ENCODE measurements at places on chromosomes 13 and 19. TPM values are rescaled to one million over a fixed set of nuclear protein-coding genes. Genes with fewer than 3 reads are reported as not detected.

GRCh38 chr13:40311356-40312101 is 354.9 kb downstream of the FOXO1 start:
- no peaks in the 10 kb centered on the region for H3K36me3 ChIP-seq
- H3K27me3 ChIP-seq = no peaks in the 10 kb centered on the region
- H3K4me3 ChIP-seq = no peak overlapping the region
- no peak overlapping the region for H3K27ac ChIP-seq
- peak; percentile 4 for DNase-seq

Gene KLF5
- total RNA-seq = 4.0 TPM

Gene ACTMAP
- total RNA-seq = 17.1 TPM

- no peaks in the 10 kb centered on the region for H3K27me3 ChIP-seq
- no peak for DNase-seq
- H3K4me3 ChIP-seq = no peak overlapping the region
Measured at GRCh38 chr13:43767341-43767931, 19.3 kb downstream of the ENOX1 start.

Gene ZFR2
- total RNA-seq = 2.0 TPM

Gene CALR3
- total RNA-seq = not detected

DNA sequence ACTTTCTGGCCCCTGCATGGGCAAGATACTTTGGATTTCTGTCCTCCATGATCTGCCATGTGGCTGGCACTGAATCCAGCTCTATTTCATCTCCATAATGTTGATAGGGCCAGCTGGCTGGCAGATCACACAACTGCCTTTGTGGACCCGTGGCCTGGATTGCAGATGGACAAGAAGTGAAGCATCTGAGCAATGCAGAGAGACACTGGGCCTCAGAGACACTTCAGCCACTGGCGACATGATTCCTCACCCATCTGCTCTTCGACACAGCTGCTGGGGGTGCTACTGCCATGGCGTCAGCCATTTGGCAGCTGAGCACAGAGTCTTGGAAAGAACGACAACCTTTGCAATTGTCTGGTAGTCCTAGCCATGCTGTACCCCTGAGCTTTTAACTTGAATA is 79.5 kb upstream of the MYO16 start:
- no peaks in the 10 kb centered on the region for H3K4me1 ChIP-seq
- no peak overlapping the region for H3K4me3 ChIP-seq
- H3K27ac ChIP-seq = no peak overlapping the region
- no peak for DNase-seq

- peak within 1 kb of the TSS; percentile 99 for H3K4me3 ChIP-seq
- no peaks in the 10 kb centered on the region for H3K27me3 ChIP-seq
- peaks cover 22% of the 10 kb centered on the region for H3K4me1 ChIP-seq
- peak within 1 kb of the TSS; percentile 93 for H3K27ac ChIP-seq
- DNase-seq = peak; percentile 88
Measured at GRCh38 chr13:21061029-21061763, at the start of gene LATS2. LATS2 (minus strand) TSS chr13:21061586; CDS start chr13:21046026, 15,560 bp downstream.

DNA sequence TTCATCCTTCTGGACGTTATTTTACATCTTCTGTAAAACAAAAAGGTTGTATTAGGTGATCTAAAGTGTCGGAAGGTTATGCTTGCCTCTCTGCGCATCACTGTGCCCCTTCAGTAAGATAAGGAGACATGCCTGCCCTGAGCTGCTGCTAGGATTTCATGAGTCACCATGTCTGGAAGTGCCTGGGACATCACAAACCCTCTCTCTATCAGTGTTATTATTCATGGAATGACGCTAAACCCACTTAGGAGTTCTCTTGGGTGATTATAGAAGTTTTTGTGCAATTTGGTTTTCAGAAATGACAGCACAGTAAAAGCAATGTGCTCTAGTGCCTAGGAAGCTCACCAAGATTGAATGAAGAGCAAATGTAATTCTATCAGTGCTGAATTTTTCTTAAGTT is 617.7 kb downstream of the DCT start:
- no peak overlapping the region for H3K27ac ChIP-seq
- H3K4me1 ChIP-seq = peaks cover 10% of the 10 kb centered on the region
- peak; percentile 68 for DNase-seq
- no peaks in the 10 kb centered on the region for H3K27me3 ChIP-seq
- no peaks in the 10 kb centered on the region for H3K36me3 ChIP-seq
- H3K4me3 ChIP-seq = no peak overlapping the region

DNA sequence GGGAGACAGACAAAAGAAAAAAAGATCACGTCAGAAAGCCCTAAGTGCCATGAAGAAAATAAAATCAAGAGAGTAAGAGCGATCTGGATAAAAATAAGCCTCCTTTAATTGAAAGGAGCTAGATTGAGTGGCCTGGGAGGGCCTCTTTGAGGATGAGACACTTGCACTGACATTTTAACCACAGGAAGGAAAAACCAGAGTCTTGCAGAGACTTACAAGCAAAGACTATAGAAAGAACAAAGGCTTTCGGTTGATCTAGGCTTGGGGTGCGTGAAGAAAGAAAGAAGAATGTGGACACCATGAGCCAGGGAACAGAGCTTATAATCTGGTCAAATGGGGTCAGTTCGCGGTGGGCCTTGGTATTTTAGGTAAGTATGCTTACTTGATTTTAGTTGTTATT is 342.7 kb downstream of the COG6 start:
- no peak overlapping the region for H3K4me3 ChIP-seq
- H3K27me3 ChIP-seq = no peaks in the 10 kb centered on the region
- no peaks in the 10 kb centered on the region for H3K36me3 ChIP-seq
- DNase-seq = no peak

DNA sequence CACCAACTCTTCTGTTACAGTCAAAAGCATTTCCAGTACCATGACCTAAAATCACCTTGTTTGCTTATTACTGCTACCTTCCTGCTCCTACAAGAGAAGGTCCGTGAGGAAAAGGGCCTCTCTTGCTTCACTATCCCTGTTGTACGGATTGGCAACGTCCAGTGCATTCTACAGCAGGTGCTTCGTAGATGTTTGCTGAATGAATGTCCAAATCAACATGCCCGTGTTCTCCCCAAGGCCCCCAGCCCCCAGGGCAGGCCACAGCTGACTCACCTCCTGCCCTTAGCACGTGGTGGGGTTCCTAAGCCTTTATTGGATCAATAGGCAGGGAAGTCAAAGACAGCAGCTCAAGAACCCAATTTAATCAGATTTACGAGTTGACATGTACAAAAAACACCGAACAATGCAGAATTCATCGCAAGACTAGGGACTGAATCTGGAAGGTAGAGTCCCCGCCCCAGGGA is 5.5 kb upstream of the NAPA start:
- peaks cover 3% of the 10 kb centered on the region for H3K4me1 ChIP-seq
- H3K27ac ChIP-seq = no peak overlapping the region
- H3K27me3 ChIP-seq = peaks cover 5% of the 10 kb centered on the region
- H3K4me3 ChIP-seq = no peak overlapping the region

DNA sequence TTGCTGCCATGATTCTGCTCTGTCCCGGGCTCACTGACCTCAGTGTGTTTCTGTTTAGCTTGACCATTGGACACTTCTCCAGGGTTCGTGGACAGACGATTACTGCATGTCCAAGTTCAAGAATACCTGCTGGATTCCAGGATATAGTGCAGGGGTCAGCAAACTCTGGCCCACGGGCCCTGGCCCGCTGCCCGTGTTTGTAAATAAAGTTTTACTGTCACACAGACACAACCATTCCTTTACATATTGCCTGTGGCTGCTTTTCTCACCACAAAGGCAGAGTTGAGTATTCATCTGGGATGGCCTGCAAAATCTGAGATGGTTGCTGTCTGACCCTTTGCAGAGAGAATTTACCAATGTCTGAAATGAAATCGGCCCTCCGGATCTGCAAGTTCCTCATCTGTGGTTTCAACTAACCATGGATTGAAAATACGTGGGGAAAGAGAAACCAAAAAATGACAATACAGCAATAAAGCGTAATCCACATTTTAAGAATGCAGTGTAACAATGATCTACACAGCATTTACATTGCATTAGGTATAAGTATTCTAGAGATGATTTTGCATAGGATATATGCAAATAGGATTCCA is 25.9 kb upstream of the F2RL3 start:
- peaks cover 42% of the 10 kb centered on the region for H3K36me3 ChIP-seq
- H3K4me3 ChIP-seq = no peak overlapping the region
- H3K27ac ChIP-seq = no peak overlapping the region
- no peak for DNase-seq

- no peak for DNase-seq
- no peaks in the 10 kb centered on the region for H3K27me3 ChIP-seq
- H3K27ac ChIP-seq = no peak overlapping the region
- no peak overlapping the region for H3K4me3 ChIP-seq
Measured at GRCh38 chr19:57900311-57900710, 11.5 kb upstream of the ZNF814 start.

DNA sequence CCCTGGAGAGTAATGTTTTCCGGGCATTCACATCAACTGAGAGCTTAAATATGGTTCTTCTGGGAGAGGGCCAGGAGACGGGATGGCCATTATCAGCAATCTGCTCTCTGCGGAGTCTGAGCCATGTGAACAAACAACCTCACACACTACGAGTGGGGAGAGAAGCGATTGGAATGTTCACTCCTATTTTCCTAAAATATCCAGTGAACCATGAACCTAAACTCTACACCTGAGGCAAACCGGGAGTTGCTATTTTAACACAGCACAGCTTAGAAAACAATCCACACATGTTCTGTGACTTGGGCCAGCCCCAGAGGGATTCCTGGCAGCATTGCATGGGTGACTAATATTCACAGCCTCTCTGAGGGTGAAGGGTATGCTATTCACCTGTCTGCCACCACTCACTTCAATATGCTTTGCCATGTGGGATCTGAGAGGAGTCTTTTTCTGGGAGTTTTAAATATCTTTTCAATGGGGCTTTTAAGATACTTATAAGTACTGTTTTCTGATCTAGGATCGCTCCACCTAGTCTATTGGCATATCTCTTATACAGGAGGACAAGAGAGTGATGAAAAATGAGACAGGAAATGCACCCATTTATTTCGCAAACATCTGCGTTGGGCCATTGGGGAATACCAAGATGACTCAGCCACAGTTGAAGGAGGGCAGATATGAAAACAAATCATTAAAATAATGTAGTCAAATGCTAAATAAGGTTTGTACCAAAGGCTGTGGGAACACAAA is 72.6 kb upstream of the SERP2 start:
- peak; percentile 40 for DNase-seq
- no peaks in the 10 kb centered on the region for H3K36me3 ChIP-seq
- H3K4me1 ChIP-seq = peaks cover 4% of the 10 kb centered on the region
- H3K4me3 ChIP-seq = no peak overlapping the region

DNA sequence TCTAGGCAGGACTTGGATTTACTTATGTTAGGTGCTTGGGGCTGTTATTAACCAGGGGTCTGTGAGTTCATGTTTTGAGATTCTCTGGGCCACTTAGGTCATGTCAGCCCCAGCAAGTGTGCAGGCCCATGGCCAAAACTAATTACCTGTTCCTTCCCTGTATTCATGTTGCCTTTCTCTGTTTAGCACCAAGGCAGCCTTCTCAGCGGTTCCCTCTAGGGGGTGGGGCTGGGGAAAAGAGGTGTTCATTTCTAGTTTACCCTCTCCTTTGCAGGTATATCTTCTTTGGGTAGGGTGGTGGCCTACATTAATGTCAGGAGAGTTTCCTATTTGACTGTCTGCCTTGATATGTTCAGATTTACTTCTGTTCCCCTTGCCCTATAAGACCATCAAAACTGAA is 61.7 kb downstream of the PDS5B start:
- H3K27me3 ChIP-seq = no peaks in the 10 kb centered on the region
- no peak overlapping the region for H3K4me3 ChIP-seq
- H3K27ac ChIP-seq = no peak overlapping the region
- H3K36me3 ChIP-seq = peaks cover 5% of the 10 kb centered on the region

Gene JAK3
- total RNA-seq = 2.4 TPM

- H3K4me3 ChIP-seq = peak overlapping the region; percentile 35
- H3K36me3 ChIP-seq = peaks cover 27% of the 10 kb centered on the region
- DNase-seq = no peak
- H3K27ac ChIP-seq = peak overlapping the region; percentile 65
- H3K27me3 ChIP-seq = no peaks in the 10 kb centered on the region
- H3K4me1 ChIP-seq = no peaks in the 10 kb centered on the region
Measured at GRCh38 chr19:18160493-18160970, 7.6 kb downstream of the PIK3R2 start.

GRCh38 chr13:29105779-29106178 is 285.6 kb downstream of the MTUS2 start:
- H3K4me1 ChIP-seq = no peaks in the 10 kb centered on the region
- no peaks in the 10 kb centered on the region for H3K36me3 ChIP-seq
- DNase-seq = no peak
- no peak overlapping the region for H3K4me3 ChIP-seq
- no peak overlapping the region for H3K27ac ChIP-seq

Gene CCNA1
- 3.4 TPM for total RNA-seq

DNA sequence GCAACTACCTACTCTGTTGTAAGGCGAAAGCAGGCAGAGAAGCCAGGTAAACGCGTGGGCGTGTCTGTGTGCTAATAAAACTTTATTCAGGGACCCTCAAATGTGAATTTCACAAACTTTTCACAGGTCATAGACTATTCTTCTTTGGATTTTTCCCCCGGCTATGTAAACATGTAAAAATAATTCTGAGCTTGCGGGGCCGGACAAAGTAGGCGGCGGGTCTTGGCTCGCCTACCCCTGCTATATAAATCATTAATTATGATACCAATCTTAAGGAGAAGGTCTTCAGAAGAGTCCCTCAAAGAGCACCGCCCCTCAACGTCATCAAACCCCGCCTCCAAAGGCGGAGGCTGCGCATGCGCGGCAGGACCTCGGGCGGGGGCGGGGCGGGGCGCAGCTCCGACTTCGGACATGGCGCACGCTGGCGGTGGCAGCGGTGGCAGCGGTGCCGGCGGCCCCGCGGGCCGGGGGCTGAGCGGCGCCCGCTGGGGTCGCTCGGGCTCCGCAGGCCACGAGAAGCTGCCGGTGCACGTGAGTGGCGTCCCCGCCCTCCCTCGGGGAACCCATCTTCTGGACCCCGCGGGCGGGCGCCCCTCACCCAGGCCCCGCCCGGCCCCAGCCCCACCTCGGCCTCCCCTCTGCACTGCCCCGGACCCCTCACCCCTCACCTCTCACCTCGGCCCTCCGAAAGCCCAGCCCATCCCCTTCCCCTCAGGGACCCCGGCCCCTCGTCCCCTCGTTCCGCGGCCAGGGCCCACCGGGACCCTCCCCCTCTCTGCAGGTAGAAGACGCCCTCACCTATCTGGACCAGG is at the start of gene SIN3B:
SIN3B (plus strand) TSS at position 389 of the 812 bp plus-strand sequence; CDS start at position 412, 23 bp downstream.
- peak; percentile 94 for DNase-seq
- H3K4me1 ChIP-seq = peaks cover 19% of the 10 kb centered on the region
- peak within 1 kb of the TSS; percentile 87 for H3K4me3 ChIP-seq
- H3K27ac ChIP-seq = peak within 1 kb of the TSS; percentile 73
- H3K36me3 ChIP-seq = peaks cover 26% of the 10 kb centered on the region

GRCh38 chr13:94267581-94268366 is 211.7 kb downstream of the DCT start:
- H3K4me3 ChIP-seq = no peak overlapping the region
- H3K36me3 ChIP-seq = no peaks in the 10 kb centered on the region
- H3K27ac ChIP-seq = no peak overlapping the region
- DNase-seq = no peak
- no peaks in the 10 kb centered on the region for H3K4me1 ChIP-seq

- no peaks in the 10 kb centered on the region for H3K27me3 ChIP-seq
- DNase-seq = no peak
- no peaks in the 10 kb centered on the region for H3K36me3 ChIP-seq
Measured at GRCh38 chr13:40792284-40793051, 3.1 kb downstream of the SLC25A15 start.
